ENCODE measurements at places on chromosomes 1 and 21.
A peak's percentile ranks its signal among the peaks of the same experiment; 100 is the strongest.

- no peak for DNase-seq
These were observed 8.2 kb upstream of the PIGK start for GRCh38 chr1:77227381-77227780.

GRCh38 chr1:76463849-76464248 is 389.3 kb downstream of the ST6GALNAC3 start:
- DNase-seq = no peak

DNA sequence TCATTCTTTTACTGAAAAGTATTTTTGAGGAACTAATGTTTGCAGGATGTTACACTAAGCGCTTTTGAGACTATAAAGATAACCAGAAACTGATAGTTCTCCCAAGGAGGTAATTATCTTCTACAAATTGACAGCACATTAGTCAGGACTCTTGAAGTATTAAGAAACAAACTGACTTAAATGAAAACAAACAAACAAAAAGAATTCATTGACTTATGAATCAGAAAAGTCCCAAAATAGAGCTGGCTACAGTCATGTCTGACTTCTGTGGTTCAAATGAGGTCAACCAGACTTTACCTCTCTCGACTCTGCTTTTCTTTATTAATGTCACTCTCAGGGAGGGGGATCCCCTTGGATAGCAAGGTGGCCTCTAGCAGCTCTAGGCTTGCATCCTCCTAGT is 296.8 kb downstream of the TPR start:
- DNase-seq = no peak

DNA sequence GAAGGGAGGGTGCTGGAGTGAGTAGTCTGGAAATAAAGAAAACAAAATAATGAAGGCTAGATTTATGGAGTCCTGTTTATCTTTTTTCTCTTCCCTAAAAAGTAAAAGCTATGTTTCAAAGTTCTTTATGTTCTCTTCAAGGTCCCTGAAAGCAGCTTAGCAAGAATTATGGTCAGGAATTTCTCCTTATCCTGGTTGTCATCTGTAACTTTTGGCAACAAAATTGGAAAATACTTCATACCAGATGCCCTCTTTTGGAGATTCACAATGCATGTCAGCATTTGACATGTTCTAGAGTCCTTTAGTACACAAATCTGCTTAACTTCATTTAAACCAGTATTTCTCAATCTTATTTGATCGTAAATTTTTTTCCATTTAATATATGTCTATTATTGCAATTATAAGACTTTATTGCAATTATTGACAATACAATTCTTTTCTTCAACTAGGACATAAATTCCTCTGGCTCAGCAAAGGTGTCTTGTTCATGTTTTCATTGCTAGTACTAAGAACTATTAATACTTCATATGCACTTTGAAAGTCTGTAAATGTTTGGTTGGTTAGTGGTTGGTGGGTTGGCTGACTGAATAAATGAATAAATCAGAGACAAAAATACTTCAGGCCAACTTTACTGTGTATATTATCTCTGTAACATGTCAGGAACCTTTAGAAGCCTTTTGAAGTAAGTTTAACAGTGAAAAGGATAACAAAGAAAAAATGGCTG is 101.5 kb downstream of the ATP1B1 start:
- DNase-seq = no peak

- DNase-seq = no peak
These were observed 92.0 kb upstream of the BARHL2 start for GRCh38 chr1:90809093-90809492.

DNA sequence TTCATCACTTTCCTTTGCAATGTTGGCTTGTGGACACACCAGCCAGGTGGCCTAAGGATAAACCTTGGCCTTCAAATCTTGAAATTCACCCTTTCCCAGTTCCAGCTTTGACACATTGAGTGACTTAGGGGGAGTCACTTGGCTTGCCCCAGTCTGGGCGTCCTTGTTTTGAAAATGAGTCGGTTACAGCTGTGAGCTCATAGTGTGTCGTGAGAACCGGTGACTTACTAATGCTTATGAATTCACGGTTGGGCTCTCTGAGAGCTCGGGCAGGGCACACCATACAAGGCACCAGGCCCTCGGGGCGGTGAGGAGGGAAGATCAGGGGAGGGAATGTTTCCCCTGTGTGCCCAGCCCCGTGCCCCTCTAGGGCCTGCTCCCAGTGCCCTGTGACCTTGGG is 126.9 kb upstream of the TMPRSS2 start:
- no peak for DNase-seq

GRCh38 chr1:217136895-217137205 is 413.6 kb upstream of the ESRRG start:
- no peak for DNase-seq

- DNase-seq = peak; percentile 25
These were observed 91.3 kb downstream of the RPE65 start for GRCh38 chr1:68358439-68358838.

DNA sequence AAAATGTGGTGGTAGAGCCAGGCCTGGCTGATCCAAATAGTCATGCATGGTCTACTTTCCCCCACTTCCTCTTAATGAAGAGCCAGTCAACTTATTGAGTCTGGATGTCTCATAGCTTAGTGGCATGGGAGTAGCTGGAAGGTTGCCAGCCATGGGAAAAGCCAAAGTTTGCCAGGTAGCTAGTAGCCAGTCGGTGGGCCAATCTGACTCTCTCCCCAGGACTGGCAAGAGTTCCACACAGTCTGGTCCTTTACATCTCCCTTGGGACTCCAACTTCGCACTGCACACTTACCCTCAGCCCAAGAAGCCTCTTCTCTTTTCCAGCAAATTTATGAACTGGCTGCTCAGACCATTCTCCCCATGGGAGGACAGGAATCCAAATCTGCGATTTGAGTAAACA is 8.3 kb downstream of the WARS2 start:
- DNase-seq = no peak

- no peak for DNase-seq
These were observed 31.6 kb upstream of the ARHGEF10L start for GRCh38 chr1:17507915-17508314.

GRCh38 chr1:180675586-180675985 is 43.8 kb downstream of the XPR1 start:
- no peak for DNase-seq

GRCh38 chr21:34313116-34313515 is 50.7 kb upstream of the KCNE2 start:
- no peak for DNase-seq

DNA sequence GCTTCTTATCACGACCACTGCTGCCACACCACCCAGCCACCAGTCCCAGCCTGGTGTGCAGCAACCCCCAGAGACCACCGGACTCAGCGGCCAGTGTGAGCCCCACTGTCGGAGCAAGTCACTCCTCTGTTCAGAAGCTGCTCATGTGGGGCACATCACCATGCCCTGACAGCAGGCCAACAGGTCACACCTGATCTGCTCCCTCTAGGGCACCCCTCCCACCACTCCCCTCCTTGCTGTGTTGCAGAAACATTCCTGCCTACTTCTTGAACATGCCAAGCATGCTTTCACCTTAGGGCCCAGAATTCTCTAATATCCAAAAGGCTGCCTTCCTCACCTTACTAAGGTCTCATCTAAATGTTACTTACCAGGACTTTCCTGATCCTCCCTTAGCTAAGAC is 146.5 kb downstream of the SLC45A1 start:
- no peak for DNase-seq

GRCh38 chr1:147204080-147204479 is 21.1 kb downstream of the FMO5 start:
- no peak for DNase-seq

DNA sequence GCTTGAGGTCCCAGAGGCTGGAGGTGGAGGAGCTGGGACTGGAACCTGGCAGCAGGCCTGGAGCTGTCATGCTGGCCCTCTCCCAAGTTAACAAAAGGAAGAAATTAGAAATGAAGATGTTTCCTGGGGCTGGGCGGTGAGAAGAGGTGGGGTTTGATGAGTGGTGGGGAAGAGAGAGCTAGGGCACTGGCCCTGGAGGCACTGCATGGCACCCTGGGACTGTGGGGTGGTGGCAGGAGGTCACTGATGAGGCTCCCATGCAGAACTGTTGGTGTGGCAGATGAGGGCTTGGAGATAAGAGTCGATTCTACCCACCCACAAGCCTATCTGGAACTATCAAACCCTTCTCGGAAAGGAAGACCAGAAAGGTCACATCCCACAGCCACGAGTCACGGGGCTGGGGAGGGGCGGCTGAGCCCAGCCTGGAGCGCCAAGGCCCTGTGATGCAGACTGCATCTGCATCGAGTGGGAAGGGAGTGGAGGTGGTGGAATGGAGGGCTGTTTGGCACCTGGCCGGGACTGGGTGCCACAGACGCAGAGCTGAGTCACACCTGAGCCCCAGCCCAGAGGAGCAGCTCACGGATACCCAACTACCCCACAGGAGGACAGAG is 29.4 kb downstream of the MRPL37 start:
- DNase-seq = peak; percentile 52

DNA sequence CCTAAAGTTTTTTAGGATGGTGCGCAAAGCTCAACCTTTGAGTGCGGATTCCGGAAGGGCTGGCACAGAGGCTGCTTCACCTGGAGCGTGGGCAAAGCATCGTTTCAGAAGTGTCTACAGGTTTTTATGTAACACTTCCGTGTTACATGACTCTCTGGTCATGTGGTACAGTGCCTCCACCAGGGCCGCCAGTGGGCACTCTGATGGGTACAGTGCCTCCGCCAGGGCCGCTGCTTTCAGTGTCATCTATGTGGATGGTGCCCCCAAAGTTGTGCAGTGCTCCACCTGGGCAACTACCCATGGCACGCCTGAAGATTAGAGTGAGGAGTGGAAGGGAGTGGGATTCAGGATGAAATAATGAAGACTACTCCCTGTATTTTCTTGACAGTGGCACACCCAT is 101.4 kb upstream of the C1orf174 start:
- DNase-seq = no peak
